ENCODE measurements at places on chromosomes 6 and 20.

GRCh38 chr20:62437927-62438326 lies 10.6 kb upstream of the RBBP8NL start:
- no peak for DNase-seq

DNA sequence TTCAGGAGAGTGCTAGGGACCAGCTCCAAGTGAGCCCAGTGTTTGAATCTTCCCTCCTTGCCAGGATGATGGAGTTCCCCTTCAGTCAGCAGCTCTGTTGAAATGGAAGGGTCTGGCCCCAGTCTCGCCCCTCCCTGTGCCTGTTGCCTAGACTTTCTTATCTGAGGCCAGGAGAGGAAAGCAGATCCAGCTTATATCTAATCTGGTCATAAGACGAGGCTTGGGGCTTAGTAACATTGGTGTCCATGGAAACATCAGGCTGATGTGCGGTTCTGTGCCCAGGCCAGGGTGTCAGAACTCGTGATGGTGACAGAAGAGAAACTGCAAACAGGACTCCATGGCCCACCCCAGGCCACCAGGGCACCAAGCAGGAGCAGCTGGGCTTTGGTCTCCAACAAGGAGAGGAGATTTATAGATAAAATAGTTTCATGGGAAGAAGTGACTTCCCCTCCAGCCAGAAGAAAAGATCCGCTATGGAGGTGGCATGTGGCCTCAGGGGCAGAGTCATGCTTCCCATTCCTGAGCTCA lies 9.8 kb downstream of the MAS1L start:
- DNase-seq = no peak

DNA sequence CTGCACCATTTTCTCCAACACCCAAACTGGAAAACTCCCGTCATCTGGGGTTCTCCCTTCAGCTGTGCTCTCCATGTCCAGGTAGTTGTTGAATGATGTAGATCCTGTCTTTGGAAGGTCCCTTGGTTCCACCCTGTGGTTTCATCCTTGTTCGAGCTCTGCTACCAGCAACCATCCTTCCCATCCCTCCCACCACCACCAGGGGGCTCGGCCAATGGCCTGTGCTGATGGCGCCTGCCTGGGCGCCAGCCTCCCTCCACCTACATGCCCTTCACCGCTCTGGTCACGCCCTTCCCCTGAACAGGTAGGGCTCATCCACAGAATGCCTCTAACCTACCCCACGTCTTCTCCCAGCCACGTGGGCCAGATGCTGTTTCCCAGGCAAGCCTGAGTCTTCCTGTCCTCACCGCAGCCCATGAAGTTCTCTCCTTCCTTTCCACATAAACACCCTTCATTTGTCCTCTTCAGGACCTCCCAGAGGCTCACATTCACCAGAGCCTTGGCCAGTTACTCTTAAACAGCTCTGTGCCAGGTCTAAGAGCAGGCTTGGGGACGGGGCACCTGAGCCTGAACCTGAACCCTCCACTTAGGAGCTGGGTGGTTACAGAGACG lies 75.1 kb upstream of the DUSP22 start:
- no peak for DNase-seq

DNA sequence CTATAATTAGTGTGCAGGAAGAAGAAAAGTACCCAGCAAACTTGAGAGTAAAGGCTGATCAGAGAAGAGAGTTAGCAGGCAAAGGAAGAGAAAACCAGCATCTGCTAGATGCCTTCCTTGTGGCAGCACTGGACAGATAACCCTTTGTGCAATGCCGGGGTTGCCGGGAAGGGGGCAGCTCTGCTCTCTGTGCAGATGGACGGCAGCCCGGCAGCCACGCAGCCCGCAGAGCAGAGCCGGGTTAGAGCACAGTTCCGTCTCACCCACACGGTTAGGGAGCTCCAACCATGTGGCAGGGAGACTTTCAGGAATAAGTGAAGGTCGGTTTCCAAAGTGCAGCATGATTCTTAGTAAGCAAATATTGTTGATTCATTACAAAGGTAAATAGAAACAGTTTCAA lies 80.0 kb upstream of the RPS6KA2 start:
- no peak for DNase-seq

GRCh38 chr20:63940071-63940471 lies 16.1 kb downstream of the UCKL1 start:
- no peak for DNase-seq
